ENCODE measurements at places on chromosomes 5 and 9.

GRCh38 chr5:9582406-9582805, 36.5 kb upstream of the SEMA5A start:
- no peak for DNase-seq

- DNase-seq: no peak
Measured at GRCh38 chr9:101671567-101671966, 66.9 kb downstream of the GRIN3A start.

GRCh38 chr5:61273279-61273975, 58.6 kb upstream of the ZSWIM6 start:
- DNase-seq: no peak

- no peak for DNase-seq
Measured at GRCh38 chr5:855771-856530, 5.2 kb upstream of the ZDHHC11 start.

DNA sequence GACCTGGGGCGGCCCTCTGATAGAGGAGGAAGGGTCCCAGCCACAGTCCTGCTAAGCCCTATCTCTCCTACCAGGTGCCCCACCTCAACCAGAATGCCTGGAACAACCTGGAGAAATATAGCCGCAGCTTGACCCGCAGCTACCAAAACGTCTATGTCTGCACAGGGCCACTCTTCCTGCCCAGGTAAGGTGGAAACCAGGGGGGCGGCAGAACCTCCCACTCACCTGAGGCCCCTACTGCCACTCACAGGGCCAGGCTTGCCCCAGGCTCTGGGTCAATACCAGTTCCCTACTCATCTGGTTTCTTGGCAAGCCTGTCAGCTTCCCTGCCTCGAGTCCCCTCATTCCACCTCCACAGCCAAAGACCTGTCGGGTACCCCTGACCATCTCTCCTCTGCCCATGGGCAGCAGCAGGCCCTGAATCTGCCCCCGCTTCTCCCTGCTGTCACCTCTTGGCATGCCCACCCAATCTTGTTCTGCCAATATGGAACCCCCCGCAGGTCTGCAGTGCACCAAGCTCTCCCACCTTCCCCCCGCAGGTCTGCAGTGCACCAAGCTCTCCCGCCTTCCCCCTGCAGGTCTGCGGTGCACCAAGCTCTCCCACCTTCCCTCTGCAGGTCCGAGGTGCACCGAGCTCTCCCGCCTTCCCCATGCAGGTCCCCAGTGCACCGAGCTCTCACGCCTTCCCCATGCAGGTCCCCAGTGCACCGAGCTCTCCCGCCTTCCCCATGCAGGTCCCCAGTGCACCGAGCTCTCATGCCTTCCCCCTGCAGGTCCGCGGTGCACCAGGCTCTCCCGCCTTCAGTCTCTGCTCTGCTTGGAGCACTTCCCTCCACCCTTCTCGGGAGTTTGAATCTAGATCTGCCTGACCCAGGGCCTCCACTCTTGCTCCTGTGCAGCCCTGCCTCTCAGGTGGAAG, 2.6 kb downstream of the ENDOG start:
- DNase-seq: no peak

GRCh38 chr5:62306323-62306895, 403 bp downstream of the KIF2A start:
- DNase-seq: no peak

DNA sequence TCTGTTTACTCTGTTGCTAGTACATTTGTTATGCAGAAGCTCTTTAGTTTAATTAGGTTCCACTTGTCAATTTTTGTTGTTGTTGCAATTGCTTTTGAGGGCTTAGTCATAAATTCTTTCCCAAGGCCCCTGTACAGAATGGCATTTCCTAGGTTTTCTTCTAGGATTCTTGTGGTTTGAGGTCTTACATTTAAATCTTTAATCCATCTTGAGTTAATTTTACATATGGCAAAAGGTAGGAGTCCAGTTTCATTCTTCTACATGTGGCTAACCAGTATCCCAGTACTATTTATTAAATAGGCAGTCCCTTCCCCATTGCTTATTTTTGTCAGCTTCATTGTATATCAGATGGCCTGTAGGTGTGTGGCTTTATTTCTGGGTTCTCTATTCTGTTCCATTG, 792.4 kb downstream of the PTPRD start:
- no peak for DNase-seq

DNA sequence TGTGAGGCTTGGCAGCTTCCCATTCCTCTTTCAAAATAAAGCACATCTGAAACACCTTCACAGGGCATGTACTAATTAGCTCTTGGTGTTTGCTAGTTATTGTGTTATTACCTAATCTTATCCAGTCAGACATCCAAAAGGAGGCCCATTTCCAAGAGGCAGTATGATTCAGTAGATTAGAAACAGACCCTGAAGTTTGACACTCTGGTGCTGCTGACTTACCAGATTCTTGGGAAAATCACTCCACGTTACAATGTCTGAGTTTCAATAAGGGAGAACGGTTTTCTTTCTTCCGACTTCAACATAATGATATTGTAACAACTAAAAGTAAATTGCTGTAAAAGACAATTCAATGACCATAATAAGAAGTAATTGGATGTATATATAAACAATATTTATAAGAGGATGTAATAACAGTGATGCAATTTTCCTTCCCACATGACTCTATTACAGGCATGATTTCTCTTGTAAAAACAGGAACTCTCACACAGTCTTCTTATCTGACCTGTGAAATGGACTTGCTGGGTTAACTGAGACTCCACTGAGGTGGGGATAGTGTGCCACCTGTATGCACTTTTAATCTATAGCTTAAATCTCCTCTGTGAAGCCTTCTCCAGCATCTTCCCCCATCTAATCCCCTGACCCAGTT, 181.3 kb upstream of the ELL2 start:
- DNase-seq: no peak

GRCh38 chr9:11349187-11349586, 736.4 kb upstream of the PTPRD start:
- DNase-seq: no peak

DNA sequence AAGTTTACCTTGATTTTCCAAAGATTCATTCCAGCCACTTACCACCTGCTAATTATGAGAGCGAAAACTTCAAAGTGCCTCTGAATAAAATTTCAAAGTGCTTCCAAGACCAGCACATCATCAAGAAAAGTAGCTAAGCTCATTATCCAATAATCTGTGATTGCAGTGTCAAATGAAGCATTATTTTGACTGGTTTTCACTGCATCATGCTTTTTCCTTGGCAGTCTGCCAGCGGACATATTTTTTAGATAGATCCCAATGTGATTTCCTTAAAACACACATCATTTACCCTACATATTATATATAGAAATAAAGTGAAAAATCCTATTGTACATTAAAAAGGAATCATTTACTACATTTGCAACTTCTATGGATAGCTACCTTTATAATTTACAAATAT, 508.6 kb upstream of the FAM174A start:
- no peak for DNase-seq

DNA sequence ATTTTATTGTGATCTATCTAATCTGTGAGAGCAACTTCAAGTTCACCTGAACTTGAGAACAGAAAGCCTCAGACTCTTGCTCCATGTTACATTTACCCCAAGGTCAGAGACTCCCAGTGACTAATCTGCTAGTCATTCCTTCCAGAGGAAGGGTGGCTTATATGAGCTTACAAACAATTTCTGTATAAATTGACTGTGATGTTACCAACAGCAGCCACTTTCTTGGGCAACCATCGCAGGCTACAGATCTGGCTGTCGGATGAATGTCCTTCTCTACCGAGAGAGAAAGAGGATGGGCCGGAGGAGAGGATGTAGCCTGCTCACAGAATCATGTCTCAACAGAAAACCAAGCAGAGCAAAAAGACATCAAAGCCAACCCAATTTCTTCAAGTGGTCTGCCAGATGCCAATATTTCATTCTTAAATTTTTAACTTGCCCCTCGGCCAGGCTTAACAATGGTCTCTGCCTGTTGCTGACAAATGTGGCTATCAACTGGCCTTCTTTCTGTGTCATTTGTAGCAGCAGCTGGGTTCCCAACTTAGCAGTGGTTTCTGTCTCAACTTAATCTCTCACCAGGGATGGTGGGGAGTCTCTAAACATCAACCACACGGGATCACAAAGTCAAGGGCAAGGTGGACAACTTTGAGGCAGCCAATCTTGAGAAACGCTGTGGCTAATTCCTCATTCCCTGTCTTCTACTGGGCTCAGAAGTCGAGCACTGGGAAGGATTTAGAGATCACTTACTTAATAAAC, 81.3 kb downstream of the RAPGEF1 start:
- peak; percentile 80 for DNase-seq

Data from activated CD4-positive, alpha-beta T cell treated with anti-CD3 and anti-CD28 coated beads, Interleukin-2, Interleukin-6, amounts not matched to agents 100 ng/mL and 50 ng/mL, durations not matched to agents 16 hours and 8 hours (primary cell).